ENCODE measurements at places on chromosomes 1 and 21. TPM values are rescaled to one million over a fixed set of nuclear protein-coding genes. Genes with fewer than 3 reads are reported as not detected.

Gene FAM167B
- total RNA-seq, result not detected

Gene SPRR1A
- total RNA-seq, result not detected

Gene F13B
- total RNA-seq, result not detected

- peaks cover 6% of the 10 kb centered on the region for H3K4me1 ChIP-seq
- no peak for DNase-seq
- H3K27ac ChIP-seq, result no peak within 1 kb of the TSS
- H3K36me3 ChIP-seq, result no peaks in the 10 kb centered on the region
- no peaks in the 10 kb centered on the region for H3K27me3 ChIP-seq
- H3K4me3 ChIP-seq, result no peak within 1 kb of the TSS
These were observed at the start of gene KRTAP12-1 for GRCh38 chr21:44681861-44682579. Gene KRTAP12-1, minus strand, starts transcription at chr21:44682163. Its CDS starts 40 bp downstream, at chr21:44682123.

- no peak for DNase-seq
- no peaks in the 10 kb centered on the region for H3K36me3 ChIP-seq
- no peak overlapping the region for H3K27ac ChIP-seq
- no peaks in the 10 kb centered on the region for H3K27me3 ChIP-seq
- no peak overlapping the region for H3K4me3 ChIP-seq
These were observed 186.9 kb upstream of the ADGRL2 start for GRCh38 chr1:81613803-81614202.

DNA sequence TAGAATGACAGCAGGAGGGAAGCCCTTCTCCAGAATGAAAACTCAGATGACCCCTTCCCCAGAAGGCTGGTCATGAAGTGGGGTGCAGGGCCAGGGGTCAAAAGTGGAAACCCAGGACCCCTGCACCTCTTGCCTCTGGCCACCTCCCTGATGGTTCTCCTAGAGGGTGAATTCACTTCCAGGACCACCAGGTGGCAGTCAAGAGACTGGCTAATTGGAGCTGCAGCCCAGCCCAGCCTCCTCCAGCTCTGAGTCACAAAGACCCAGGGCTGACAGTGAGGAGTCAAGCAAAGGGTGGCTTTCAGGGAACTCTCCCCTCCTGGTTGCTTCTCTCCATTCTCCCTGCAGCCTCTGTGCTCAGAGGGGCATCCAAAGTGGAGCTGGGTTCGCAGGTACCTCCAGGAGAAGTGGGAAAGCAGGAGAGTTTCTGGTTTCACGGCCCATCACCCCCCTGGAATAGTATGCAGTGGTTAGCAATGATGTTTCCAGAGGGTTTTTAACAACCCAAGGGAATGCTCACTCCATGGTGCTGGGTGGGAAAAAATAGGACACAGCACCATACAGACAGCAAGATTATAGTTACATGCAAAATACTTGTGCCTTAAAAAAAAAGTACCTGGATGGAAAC lies 6.1 kb upstream of the EPHB2 start:
- H3K27me3 ChIP-seq, result peaks cover 32% of the 10 kb centered on the region
- peak; percentile 75 for DNase-seq
- H3K4me3 ChIP-seq, result no peak overlapping the region
- H3K27ac ChIP-seq, result no peak overlapping the region
- H3K4me1 ChIP-seq, result no peaks in the 10 kb centered on the region

DNA sequence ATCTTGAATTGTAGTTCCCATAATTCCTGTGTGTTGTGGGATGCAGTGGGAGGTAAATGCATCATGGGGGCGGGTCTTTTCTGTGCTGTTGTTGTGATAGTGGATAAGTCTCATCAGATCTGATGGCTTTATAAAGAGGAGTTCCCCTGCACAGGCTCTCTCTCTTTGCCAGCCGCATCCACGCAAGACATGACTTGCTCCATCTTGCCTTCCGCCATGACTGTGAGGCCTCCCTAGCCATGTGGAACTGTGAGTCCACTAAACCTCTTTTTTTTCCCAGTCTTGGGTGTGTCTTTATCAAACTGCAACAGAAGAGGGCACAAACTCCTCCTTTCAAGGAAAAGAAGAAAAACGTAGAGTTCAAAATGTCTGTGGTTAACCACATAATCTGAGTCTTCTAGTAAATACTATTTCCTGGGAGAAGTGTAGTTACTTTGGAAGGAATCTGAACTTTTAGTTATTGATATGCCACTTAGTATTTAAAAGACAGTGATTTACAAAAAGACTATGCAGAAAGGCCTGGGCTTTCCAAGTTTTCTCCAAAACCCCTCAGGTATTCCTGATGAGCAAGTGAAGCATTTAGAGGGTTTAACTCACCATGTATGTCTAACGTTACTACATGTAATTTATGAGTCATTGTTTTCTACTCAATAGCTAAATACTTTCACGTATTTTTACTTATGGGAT lies 10.0 kb downstream of the ADAMTS1 start:
- H3K4me1 ChIP-seq, result peaks cover 6% of the 10 kb centered on the region
- H3K27ac ChIP-seq, result no peak overlapping the region
- H3K4me3 ChIP-seq, result no peak overlapping the region
- no peaks in the 10 kb centered on the region for H3K36me3 ChIP-seq
- DNase-seq, result no peak

DNA sequence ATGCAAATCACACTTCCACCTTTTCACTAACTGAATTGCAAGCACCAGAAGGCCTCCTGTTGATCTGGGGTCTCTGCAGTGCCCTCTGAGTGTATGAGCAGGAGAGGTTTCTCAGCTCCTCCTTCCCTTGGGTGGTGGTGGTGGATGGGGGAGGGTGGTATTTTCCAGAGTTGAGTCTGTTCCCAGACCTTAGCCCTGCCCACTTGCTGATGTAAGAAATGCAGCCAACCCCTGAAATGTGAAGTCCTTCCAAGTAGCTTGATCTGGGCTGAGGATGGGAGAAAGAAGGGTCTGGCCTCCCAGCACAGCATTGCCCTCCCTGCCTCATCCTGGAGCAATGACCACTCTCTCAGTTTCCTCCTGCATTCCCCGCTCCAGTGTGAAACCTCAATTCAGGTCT lies 6.3 kb upstream of the FOXD2 start:
- H3K36me3 ChIP-seq, result peaks cover 20% of the 10 kb centered on the region
- H3K27ac ChIP-seq, result no peak overlapping the region
- H3K4me3 ChIP-seq, result no peak overlapping the region
- no peak for DNase-seq

- DNase-seq, result no peak
- no peaks in the 10 kb centered on the region for H3K36me3 ChIP-seq
- no peak overlapping the region for H3K27ac ChIP-seq
- H3K27me3 ChIP-seq, result no peaks in the 10 kb centered on the region
These were observed 25.1 kb upstream of the APP start for GRCh38 chr21:26195708-26196107.

DNA sequence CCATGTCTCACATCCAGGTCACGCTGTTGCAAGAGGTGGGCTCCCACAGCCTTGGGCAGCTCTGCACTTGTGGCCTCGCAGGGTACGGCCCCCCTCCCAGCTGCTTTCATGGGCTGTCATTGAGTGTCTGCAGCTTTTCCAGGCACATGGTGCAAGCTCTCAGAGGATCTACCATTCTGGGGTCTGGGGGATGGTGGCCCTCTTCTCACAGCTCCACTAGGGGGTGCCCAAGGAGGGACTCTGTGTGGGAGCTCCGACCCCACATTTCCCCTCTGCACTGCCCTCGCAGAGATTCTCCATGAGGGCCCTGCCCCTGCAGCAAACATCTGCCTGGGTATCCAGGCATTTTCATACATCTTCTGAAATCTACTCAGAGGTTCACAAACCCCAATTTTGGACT lies 219.4 kb downstream of the LRRC7 start:
- no peaks in the 10 kb centered on the region for H3K27me3 ChIP-seq
- no peaks in the 10 kb centered on the region for H3K36me3 ChIP-seq
- H3K4me3 ChIP-seq, result no peak overlapping the region
- no peak overlapping the region for H3K27ac ChIP-seq

DNA sequence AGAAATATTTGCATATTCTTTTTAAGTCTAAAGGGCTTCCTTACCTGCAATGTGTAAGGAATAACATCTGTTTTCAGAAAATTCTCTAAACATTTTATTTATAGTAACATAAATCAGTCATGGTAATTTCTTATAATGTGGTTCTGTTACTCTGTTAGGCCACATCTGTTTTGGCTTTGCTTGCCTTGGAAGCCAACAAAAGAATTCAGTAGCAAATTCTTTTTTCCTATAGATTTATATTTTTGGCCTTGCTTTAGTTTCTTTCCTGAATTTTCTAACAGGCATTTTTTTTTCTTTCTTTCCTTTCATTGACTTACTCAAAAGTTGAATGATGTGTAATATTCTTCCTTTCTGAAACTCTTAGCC lies 72.2 kb downstream of the OSBPL9 start:
- peaks cover 14% of the 10 kb centered on the region for H3K4me1 ChIP-seq
- H3K36me3 ChIP-seq, result no peaks in the 10 kb centered on the region
- no peaks in the 10 kb centered on the region for H3K27me3 ChIP-seq
- H3K27ac ChIP-seq, result no peak overlapping the region
- H3K4me3 ChIP-seq, result no peak overlapping the region
- DNase-seq, result no peak

DNA sequence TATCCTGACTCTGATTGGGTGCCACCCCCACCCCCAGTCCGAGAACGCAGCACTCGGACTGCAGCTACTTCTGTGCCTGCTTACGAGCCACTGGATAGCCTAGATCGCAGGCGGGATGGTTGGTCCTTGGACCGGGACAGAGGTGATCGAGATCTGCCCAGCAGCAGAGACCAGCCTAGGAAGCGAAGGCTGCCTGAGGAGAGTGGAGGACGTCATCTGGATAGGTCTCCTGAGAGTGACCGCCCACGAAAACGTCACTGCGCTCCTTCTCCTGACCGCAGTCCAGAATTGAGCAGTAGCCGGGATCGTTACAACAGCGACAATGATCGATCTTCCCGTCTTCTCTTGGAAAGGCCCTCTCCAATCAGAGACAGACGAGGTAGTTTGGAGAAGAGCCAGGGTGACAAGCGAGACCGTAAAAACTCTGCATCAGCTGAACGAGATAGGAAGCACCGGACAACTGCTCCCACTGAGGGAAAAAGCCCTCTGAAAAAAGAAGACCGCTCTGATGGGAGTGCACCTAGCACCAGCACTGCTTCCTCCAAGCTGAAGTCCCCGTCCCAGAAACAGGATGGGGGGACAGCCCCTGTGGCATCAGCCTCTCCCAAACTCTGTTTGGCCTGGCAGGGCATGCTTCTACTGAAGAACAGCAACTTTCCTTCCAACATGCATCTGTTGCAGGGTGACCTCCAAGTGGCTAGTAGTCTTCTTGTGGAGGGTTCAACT lies 2.1 kb downstream of the RBM15 start:
- no peak overlapping the region for H3K4me3 ChIP-seq
- peak overlapping the region; percentile 42 for H3K27ac ChIP-seq
- peaks cover 52% of the 10 kb centered on the region for H3K36me3 ChIP-seq
- H3K4me1 ChIP-seq, result peaks cover 62% of the 10 kb centered on the region
- H3K27me3 ChIP-seq, result no peaks in the 10 kb centered on the region

All from activated naive CD8-positive, alpha-beta T cell treated with anti-CD3 and anti-CD28 coated beads for 36 hours (primary cell).